ENCODE measurements at places on chromosomes 2 and 18.

DNA sequence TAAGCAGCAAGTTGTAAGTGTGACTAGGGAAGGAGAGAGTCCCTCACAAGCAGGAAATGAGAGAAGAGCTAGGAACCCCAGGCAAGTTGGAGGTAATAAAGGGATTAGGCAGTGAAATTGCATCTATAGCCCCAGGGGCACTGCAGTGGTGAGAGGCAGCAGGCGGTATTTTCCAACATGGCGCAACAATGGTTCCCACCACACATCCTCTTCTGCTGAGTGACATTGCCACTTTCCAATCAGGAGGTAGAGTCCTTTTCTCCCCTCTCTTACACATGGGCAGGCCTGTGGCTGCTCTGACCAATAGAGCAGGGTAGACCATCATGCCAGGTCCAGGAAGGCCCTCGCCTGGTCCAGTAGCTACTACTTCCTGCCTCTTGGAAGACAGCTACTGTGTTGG lies 86.6 kb downstream of the DNER start:
- no peak for DNase-seq

GRCh38 chr18:60549338-60549960 lies 176.9 kb upstream of the MC4R start:
- peak; percentile 12 for DNase-seq

GRCh38 chr2:21326152-21326551 lies 202.4 kb downstream of the TDRD15 start:
- DNase-seq: no peak

DNA sequence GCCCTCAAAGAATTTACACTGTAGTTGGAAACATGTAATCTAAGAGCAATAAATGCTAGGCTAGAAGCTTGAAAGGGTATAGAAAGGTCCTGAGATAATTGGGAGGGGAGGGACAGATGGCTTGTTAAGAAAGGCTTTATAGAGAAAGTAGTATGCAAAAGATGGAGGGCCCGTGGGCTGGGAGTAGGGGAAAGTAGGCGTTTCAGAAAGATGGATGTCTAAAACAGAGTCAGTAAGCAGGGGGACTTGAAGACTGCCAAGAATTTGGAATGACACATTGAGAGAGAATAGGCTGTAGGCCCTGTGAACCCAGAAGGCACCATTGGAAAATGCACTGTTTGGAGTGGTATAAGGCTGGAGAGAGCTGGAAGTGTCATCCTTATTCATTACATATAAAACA lies 822 bp downstream of the PSMG2 start:
- DNase-seq: peak; percentile 39

- no peak for DNase-seq
Observed at GRCh38 chr18:24915547-24915946, 436.4 kb downstream of the ZNF521 start.

- DNase-seq: no peak
Observed at GRCh38 chr2:13607139-13607538, 890.4 kb downstream of the TRIB2 start.

DNA sequence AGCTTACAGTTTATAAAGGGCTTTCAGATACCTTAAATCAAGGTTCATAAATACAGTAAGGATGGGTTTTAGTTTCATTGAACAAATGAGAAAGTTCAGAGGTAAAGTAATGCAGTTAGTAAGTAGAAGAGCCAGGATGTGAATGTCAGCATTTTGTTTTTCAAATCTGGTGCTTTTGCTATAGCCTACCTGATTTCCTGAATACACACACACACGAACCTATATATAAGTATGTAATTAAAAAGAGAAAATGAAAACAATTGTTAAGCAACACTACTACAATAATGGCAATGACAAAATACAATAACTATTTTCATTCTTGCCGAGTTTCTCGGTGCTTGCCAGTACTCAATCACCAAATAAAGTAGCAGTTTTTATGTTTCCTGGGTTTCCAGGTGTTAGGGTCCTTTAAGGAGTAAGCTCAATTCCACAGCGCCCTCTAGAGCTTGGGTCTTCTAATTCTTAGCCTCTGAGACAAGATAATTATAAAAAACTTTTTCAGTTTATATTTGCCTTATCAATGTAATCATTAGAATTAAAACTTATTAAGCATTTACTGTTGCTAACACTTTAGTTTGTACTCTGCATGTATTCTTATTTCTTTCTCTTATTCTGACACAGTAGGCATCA lies 512.9 kb upstream of the ACVR2A start:
- DNase-seq: peak; percentile 14

DNA sequence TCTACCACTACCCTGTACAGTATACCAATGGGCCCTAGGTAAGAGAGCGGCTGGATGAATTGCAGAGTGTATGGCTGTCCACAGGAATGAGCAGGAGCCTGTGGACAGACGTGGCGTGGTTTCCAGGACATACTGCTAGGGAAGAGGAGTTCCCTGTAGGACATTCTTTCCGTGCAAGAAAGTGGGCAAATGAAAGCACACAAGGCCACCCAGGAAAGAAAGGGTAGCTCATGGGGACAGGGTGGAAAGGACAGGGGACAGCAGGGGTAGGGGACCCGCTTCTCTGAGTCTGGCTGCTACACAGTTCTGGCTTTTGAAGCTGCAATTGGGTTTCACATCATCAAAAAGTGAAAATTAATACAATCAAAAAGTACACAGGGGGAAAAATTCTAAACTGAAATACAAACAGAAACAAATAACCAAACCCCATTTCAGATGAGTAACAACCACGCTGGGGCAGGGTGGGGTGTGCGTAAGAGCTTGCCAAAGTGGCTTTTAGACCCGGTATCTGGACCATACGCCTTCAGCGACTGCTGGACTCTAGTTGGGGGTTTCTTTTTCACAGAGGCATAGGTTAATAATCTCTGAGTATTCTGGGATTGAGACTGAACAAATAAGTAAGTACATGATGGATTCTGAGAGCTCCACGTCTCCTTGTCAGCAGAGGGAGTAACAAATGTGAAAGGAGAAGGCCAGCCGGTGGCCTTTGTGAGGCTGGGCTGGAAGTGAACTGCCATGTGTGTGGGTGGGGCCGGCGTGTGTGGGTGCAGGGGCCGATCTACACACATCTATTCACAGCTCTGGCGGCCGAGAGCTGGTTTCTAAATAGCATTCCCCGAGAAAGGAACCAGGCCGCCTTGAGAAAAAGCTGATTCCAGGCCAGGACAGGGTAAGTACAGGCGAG lies 84.0 kb downstream of the HDAC4 start:
- DNase-seq: no peak

- DNase-seq: peak; percentile 49
Observed at GRCh38 chr2:199704358-199705238, 146.4 kb downstream of the FTCDNL1 start.

DNA sequence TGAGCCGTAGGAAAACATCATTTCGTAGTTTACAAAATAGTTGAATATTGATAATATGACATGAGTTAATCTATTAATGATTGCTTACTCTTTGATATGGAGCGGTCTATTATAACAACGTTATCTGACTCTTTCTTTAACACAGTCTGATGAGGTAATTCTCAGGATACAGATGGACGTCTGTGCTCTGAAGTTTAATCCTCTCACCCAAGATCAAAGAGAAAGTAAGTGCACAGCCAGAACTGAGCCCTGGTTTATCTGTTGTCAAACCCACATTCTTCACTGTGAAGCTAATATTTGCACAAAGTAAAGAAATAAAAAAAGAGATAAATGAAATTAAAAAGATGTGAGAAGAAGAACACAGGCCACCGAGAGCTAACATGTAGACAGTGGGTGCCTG lies 190.9 kb upstream of the COPS8 start:
- DNase-seq: no peak

- no peak for DNase-seq
Observed at GRCh38 chr2:105258835-105259350, 17.4 kb downstream of the GPR45 start.

GRCh38 chr2:57402755-57403154 lies 643.9 kb upstream of the VRK2 start:
- DNase-seq: no peak

DNA sequence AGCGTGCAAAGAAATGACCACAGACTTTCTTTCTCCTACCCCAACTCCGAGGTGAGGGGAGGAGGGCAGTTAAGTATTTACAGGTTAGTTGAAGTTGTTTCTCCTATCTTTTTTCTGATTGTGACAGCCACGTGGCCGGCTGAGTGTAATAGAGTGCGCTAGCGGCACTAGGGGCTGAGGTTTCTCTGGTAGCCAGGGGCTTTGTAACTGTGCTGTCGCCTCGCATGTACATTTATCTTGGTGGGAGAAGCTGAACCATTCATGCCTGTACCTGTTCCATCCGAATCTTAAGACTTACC lies 214.1 kb upstream of the STON1 start:
- DNase-seq: no peak

DNA sequence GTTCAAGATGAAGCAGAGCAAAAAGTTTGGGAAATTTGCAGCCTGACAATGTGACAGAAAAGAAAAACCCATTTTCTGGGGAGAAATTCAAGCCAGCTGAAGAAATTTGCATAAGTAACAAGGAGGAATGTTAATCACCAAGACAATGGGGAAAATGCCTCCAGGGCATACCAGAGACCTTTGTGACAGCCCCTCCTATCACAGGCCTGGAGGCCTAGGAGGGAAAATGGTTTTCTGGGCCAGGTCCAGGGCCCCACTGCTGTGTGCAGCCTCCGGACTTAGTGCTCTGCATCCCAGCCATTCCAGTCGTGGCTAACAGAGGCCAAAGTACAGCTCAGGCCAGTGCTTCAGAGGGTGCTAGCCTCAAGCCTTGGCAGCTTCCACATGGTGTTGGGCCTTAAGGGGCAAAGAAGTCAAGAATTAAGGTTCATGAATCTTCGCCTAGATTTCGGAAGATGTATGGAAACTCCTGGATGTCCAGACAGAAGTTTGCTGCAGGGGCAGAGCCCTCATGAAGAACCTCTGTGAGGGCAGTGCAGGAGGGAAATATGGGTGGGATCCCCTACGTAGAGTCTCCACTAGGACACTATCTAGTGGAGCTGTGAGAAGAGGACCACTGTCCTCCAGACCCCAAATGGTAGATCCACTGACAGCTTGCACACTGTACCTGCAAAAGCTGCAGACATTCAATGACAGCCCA lies 314.1 kb upstream of the TRIB2 start:
- no peak for DNase-seq

DNA sequence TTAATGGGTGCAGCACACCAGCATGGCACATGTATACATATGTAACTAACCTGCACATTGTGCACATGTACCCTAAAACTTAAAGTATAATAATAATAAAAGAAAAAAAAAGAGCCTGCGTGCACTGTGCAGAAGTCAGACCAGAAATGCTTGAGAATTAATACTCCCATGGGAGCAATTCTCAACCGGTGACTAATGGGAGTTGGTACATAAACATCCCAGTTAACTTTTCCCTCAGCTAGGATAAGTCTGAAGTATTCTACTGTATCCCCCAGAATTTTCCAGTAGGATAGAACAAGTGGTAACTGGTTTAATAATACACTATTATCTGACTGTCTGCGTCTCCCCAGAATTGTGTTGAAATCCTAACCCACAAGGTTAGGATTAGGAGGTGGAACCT lies 113.6 kb upstream of the COL5A2 start:
- DNase-seq: no peak

DNA sequence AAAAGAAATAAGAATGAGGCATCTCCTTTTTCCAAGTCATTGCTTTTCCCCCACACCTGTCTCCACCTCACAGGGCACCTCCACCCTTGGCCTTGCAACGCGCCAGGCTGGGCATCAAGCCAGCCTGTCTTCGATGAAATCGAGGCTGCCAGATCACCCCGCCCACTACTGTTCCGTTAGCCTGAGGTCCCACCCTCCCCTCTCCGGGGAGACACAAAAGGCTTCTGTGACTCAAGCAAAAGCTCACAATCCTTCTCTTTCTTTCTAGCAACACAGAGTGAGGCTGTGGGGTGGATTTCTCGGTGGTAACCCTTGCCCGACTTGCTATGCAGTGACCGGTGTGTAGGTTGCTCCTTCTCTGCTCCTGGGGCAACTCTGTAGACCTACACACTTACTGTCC lies 9.9 kb downstream of the TNP1 start:
- peak; percentile 73 for DNase-seq

- no peak for DNase-seq
Observed at GRCh38 chr2:153214337-153214736, 264.2 kb downstream of the RPRM start.

GRCh38 chr2:156333951-156334495 lies 1.5 kb upstream of the NR4A2 start:
- peak; percentile 65 for DNase-seq

- no peak for DNase-seq
Observed at GRCh38 chr2:10985260-10985659, 73.5 kb downstream of the KCNF1 start.

DNA sequence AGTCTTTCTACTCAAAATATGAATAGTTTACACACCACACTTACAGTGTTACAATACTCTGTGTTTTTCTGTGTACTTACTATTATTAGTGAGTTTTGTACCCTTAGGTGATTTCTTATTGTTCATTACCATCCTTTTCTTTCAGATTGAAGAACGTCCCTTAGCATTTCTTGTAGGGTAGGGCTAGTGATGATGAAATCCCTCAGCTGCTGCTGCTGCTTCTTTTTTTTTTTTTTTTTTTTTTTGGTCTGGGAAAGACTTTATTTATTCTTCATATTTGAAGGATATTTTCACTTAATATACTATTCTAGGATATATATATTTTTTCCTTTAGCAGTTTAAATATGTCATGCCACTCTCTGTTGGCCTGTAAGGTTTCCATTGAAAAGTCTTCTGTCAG lies 29.0 kb upstream of the SERPINB2 start:
- DNase-seq: no peak
